CMK (cell line): ENCODE measurements at places on chromosomes 1 and 21.

DNA sequence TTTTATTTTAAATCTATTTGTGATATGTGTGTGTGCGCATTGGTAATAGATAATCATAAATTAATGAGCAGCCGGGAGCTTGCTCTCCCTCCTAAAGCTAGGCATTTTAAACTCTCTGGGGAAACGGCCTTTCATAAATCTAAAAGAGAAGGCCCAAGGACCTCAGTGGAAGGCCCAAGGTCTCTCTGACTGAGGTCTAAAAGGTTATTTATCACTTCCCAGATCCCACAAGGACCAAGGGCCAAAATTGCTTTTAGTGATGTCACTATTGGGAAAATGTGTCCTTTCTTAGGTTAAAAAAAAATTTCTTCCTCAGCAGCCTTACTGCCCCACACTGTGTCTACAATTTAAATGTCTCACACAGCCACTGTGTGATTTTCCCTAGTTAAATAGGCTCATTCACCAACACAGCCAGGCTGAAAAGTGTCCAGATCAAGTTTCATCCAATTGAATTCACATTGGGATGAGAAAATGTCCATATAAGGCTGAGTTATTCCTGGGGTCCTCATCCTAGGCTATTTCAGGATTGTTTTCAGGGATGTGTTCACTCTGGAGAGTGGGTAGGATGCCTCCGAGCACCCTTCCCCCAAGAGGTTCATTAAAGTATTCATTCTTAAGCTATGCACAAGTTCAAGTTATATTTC, 46.1 kb downstream of the SLC44A3 start:
- DNase-seq: no peak

DNA sequence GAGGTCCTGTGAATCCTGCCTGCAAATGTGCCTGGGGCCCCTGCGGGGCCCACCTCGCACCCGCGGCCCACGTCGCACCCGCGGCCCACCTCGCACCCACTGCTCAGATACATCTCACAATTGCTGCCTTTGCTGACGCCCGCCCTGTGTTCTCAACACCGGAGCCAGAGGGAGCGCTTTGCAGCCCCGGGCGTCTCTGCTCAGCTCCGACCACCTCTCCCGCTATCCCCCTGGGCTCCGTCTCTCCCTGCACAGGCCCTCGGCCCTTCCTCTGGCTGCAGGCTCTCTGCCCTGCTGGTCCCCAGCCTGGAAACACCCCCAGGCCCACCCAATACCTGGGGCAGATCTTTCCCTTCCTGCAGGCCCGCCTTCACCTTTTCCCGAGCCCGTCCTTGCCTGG, 44.8 kb downstream of the TP73 start:
- no peak for DNase-seq

DNA sequence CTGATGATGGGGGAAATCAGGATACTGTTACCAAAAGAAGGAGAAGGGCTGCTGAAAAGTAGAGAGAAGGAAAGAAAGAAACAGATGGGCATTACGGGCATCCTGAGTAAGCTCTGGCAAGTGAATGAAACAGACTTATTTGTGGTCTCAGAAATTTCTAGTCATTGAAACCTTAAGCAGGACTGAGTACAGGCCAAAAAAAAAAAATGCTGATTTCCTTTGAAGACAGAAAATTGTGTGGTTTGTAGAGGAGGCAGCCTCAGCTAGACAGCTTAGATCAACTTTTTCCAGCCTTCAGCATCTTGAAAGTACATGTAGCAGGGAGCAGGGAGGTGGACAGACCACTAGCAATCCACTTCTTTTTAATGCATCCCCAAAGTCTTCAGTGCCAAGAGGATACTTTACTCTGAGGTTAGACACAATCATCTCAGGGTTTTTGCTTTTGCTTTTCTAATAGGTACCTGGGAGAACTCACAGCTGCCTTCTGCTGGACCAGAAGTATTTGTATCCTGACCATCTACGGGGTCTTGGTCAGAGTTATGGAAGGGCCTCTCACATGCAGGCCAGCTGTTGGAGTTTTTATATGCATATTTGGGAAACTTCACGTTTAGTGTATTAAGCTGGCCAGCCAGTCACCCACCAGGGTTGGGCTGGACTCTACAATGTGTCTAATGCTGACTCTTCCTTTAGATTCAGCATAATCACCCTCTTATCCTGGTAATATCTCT, 10.6 kb upstream of the CAPZB start:
- no peak for DNase-seq

GRCh38 chr1:203534526-203534925, 40.6 kb downstream of the OPTC start:
- DNase-seq: no peak

DNA sequence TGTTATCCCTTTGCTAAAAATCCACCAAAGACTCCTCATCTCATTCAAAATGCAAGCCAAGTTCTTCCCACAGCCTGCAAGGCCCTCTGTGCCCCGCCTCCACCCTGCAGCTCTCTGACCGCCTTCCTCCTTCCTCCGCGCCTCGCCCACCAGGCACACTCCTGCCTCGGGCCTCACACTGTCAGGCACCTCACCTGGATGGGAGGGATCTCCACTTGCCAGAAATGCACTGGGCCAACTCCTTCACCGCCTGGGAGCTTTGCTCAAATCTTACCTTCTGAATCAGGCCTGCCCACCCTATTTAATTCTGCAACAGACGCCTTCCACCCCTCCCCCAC, 26.2 kb downstream of the PGBD5 start:
- no peak for DNase-seq
